Activated CD4-positive, alpha-beta T cell treated with anti-CD3 and anti-CD28 coated beads, Interleukin-2, amount 10 ng/mL, durations not matched to agents 7 days and 5 days (primary cell): ENCODE measurements at places on chromosomes 12 and 14. TPM values are rescaled to one million over a fixed set of nuclear protein-coding genes. Genes with fewer than 3 reads are reported as not detected.

OASL gene
- total RNA-seq = 34.2 TPM

DNA sequence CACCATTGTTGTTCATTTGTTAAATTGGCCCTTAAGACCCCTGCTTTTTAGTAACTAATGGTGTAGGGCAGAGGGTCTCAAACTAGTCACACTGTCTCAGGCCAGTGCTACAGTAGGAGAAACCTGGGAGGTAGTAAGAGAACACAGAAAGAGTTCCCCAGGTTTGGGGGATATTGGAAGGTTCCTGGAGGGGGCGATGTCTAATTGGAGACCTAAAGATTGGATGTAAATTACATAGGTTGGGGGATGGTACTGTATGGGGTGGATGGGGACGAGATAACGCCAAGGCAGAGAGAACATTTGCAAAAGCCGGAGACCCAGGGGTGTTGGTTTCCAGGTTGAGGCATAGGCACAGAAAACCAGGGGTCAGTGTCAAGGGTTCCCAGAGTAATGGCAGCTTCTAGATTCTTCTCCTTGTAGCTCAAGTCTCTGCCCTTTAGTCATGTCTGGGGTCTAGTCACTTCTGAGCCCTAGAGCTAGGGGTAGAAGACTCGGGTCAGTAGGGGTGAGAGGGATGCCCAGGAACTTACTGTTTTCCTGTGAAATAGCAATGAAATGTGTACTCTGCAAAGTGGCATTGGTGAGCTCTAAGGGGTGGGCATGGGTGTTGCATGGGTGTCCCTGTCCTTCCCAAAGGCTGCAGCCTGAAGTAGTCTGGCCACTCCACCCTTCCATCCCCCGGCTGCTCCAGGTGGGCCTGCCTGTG is 21.8 kb downstream of the PLEKHG3 start:
- no peak for DNase-seq
- H3K27ac ChIP-seq = peak overlapping the region; percentile 43
- no peaks in the 10 kb centered on the region for H3K27me3 ChIP-seq
- H3K4me1 ChIP-seq = peaks cover 83% of the 10 kb centered on the region
- no peak overlapping the region for H3K4me3 ChIP-seq
- peaks cover 23% of the 10 kb centered on the region for H3K36me3 ChIP-seq

DNA sequence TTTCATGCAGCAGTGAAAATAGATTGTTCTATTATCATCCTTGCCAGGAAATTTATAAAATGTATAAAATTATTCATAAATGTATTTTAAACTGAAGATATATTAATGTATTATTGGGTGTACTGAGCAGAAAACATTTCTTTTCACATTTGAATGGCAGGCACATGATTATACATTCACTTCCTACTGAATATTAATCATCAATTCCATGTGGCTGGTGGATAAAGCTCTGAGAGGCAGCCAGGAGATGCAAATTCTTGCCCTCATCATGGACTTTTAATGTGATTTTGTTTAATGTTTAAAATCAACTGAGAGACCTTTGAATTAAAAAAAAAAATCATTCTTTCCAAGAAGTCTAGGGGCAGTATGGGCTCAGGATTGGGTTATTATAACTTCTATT is 40.8 kb downstream of the ANO6 start:
- no peak overlapping the region for H3K4me3 ChIP-seq
- H3K36me3 ChIP-seq = peaks cover 5% of the 10 kb centered on the region
- H3K27me3 ChIP-seq = no peaks in the 10 kb centered on the region
- H3K4me1 ChIP-seq = peaks cover 21% of the 10 kb centered on the region
- DNase-seq = no peak

GRCh38 chr12:26539131-26539530 is 293.9 kb downstream of the ITPR2 start:
- H3K36me3 ChIP-seq = peaks cover 12% of the 10 kb centered on the region
- H3K27me3 ChIP-seq = no peaks in the 10 kb centered on the region
- no peaks in the 10 kb centered on the region for H3K4me1 ChIP-seq

GRCh38 chr12:91126516-91126915 is 15.2 kb upstream of the LUM start:
- H3K27ac ChIP-seq = no peak overlapping the region
- no peak for DNase-seq
- H3K4me3 ChIP-seq = no peak overlapping the region
- H3K27me3 ChIP-seq = no peaks in the 10 kb centered on the region
- no peaks in the 10 kb centered on the region for H3K36me3 ChIP-seq

DNA sequence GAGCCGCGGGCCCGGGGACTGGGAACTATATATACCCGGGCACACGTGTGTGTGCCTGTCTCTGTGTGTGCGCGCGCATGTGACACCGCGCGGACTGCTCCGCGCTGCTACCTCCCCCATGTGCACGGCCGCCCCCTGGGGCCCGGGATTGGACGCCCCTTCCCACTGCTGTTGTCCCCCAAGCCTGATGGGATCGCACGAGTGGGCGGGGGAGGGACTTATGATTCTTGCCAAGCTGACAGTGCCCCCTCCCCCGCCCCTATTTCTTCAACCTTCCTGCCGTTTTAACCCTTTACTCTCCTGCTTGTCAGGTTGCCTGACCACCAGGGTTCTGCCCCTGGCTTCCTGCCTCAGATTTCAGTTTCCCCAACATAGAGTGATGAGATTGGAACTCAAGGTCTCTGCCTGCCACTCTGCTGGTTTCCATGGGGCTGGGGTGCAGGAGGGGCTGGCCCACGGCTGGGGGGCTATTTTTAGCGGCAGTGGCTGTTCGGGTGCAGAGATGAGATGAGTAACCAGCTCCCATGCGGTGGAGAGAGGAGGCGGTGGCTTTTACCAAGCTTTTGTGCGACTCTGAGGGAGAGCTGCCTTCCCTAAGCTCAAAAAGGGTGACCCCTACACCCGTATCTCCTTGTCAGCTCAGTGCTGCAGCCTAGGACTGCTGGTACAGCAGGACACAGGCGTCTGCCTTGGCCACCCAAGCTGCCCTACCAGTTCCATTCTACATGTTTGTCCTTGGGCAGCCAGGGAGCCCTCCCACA is at the start of gene DDN:
Gene DDN (minus strand): TSS at position 5 of the 761 bp plus-strand sequence. CDS start 88 bp downstream, outside the sequence.
- peaks cover 48% of the 10 kb centered on the region for H3K27me3 ChIP-seq
- H3K27ac ChIP-seq = no peak within 1 kb of the TSS
- H3K36me3 ChIP-seq = peaks cover 31% of the 10 kb centered on the region

GRCh38 chr12:10285919-10286318 is 21.8 kb upstream of the KLRD1 start:
- H3K4me3 ChIP-seq = no peak overlapping the region
- no peaks in the 10 kb centered on the region for H3K36me3 ChIP-seq
- no peaks in the 10 kb centered on the region for H3K4me1 ChIP-seq
